ENCODE measurements at places on chromosomes 5 and 9.

- DNase-seq, result no peak
These were observed 25.4 kb upstream of the SNX18 start for GRCh38 chr5:54492178-54492577.

GRCh38 chr5:87944553-87945285 is 323.9 kb downstream of the TMEM161B start:
- no peak for DNase-seq

- no peak for DNase-seq
These were observed 38.4 kb downstream of the PRRC1 start for GRCh38 chr5:127555826-127556225.

- no peak for DNase-seq
These were observed 12.5 kb downstream of the STC2 start for GRCh38 chr5:173315495-173316338.

DNA sequence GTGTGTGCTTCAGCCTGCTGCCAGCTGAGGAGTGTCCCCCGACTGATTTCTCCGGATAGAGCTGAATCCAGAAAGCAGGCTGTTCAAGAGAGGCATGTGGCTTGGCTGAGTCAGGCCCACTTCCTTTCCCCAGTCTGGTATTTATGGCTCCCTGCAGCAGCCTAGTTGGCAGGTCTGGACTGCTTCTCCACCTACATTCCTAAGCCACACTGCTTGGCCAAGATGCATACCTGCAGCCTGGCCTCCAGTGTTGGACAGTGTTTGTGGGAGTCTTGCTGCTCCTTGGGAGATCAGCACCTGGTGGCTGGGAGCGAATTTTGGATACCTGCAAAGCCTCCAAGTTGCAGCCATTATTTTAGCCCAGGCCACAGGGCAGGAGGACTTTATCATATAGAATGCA is 670.8 kb downstream of the ACTL7B start:
- no peak for DNase-seq

DNA sequence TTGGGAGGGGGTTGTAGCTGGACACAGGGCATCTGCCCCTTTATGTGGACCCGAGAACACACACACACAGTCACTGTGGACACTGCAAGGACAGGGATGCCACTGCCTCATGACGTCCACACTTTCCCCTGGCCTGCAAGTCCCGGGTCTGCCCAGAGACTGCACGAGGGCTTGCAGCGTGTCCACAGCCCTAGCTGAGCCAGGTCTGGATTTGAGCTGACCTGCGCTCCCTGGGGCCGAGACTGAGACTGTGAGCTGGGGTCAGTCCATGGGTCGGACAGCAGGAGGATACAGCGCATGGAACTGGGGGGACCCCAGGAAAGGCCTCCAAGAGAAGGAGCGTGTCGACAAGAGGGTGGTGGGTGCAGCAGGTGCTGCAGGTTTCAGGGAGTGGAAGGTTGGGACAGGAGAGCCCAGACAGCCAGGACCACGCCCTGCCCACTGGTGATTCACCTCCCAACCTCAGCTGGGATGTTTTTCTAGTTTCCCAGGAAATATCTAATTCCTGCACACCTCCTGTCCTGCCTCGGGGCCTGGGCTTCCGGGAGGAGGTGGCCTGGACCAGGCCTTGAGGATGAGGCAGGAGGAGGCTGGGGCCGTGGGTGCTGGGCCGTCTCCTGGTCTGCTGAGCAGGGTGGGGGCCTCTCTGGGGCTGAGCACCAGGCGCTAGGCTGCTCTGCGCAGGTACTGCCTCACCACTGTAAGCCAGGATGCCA is 806 bp upstream of the RNF224 start:
- DNase-seq, result no peak

GRCh38 chr5:135476615-135477581 is 24.7 kb upstream of the TIFAB start:
- no peak for DNase-seq

- DNase-seq, result no peak
These were observed 1072.4 kb upstream of the CDH9 start for GRCh38 chr5:28110781-28111180.

GRCh38 chr5:80978772-80979317 is 18.7 kb downstream of the RASGRF2 start:
- no peak for DNase-seq

GRCh38 chr9:127163409-127163808 is 41.0 kb upstream of the ANGPTL2 start:
- no peak for DNase-seq

Data from Panc1 (cell line).